ENCODE measurements at places on chromosomes 2 and 18. TPM values are rescaled to one million over a fixed set of nuclear protein-coding genes. Genes with fewer than 3 reads are reported as not detected.

Gene PID1
- 4.8 TPM for polyA plus RNA-seq

Gene NEU2
- polyA plus RNA-seq = not detected

Gene DNER
- 53.4 TPM for polyA plus RNA-seq

GRCh38 chr2:152607793-152608300, 109.4 kb downstream of the PRPF40A start:
- no peak for DNase-seq

Gene FBXO15
- 5.1 TPM for polyA plus RNA-seq

- peak; percentile 36 for DNase-seq
These were observed 56.7 kb upstream of the EPB41L3 start for GRCh38 chr18:5600378-5601071.

Gene SLC11A1
- polyA plus RNA-seq = 0.95 TPM

Gene RGPD8
- 5.4 TPM for polyA plus RNA-seq

GRCh38 chr2:37367310-37367709, 22.9 kb downstream of the QPCT start:
- DNase-seq = no peak

- DNase-seq = no peak
These were observed 56.8 kb upstream of the CCDC85A start for GRCh38 chr2:56127010-56127409.

Gene GPR35
- polyA plus RNA-seq = 3.3 TPM

Gene RESP18
- polyA plus RNA-seq = not detected

GRCh38 chr2:38141501-38141900, 65.5 kb upstream of the CYP1B1 start:
- no peak for DNase-seq

GRCh38 chr18:46751882-46752281, 5.0 kb downstream of the ST8SIA5 start:
- DNase-seq = no peak

Gene SCN9A
- 1.4 TPM for polyA plus RNA-seq

DNA sequence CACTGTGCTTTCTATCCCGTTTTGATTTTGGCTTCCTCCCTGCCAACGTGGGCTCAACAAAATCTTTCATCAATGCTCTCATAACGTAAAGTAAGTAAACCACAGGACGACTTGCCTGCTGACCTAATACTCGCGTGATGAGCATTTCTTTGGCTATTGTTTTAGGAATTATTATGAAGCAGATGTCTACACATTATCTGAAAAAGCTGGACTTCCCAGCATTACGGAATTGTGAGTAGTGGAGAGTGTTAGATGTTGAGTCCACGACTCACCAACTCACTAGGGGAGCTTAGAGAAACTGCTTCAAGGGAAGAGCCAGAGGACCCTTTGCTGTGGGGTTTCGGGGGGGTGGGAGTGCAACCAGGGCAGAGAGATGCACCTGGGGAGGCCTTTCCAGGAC, 21.9 kb downstream of the HJURP start:
- DNase-seq = no peak

DNA sequence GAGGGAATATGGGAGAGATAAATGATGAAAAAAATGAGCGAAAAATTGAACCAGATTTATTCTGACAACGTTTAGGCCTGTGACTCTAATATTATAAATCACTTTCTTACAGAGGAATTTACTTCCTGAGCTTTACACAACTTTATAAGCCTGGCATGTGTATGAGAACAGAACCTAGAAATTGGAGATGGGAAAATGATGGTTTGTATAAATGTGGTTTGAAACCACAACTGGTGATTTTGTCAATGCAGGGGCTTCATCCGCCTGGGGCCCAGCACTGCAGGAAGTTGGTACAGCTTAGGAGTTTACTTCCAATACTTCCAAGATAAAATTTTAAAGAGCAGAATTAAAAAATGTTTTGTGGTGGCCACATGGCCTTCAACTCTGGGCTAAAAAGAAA, 82.3 kb downstream of the VAPA start:
- no peak for DNase-seq

DNA sequence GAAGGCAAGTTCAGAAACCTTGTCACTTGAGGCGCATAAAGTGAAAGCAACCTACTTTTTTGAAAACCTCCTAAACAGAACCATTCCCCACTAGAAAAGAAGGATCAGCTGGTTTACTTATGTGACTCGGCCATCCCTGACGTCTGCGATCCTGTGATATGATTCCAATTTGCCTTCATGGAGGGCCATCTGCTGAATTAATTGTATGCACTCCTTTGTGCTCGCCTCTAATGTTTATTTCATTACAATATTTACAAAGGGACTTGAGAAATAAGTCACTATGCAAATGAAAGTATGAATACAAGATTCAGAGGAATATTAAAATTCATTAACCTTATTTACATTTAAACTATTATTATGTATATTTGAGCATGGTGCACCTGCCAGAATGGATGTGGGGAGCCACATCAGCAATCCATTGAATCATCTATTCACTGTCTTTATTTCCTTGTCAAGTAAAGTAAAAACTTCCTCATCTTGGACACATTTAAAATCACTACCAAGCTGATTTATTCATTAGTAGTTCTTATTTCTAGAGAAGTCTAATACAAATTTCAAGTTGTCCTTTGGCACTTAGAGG, 96.5 kb downstream of the RBM43 start:
- no peak for DNase-seq

DNA sequence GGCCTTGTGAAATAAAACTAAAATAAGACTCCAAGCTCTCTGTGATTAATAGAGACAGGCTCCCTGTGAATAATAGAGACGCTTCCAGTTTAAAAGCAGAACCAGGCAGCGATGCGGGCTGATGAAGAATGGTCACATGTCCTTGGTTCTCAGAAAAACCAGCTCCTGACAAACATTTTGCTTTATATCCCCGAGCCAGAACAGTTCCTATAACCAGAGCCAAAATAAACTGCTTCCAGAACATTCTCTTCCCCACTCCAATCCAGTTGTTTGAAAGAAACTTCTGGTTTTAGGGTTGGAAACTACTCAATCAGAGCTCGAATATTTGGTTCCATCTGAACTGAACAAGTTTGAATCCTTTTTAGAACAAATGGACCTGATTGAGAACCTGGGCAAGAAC, 213.7 kb downstream of the TSN start:
- DNase-seq = no peak

Gene C2orf92
- polyA plus RNA-seq = 6.7 TPM

Gene SLC19A3
- polyA plus RNA-seq = 7.8 TPM

GRCh38 chr2:24473626-24474025, 17.4 kb upstream of the NCOA1 start:
- DNase-seq = no peak

DNA sequence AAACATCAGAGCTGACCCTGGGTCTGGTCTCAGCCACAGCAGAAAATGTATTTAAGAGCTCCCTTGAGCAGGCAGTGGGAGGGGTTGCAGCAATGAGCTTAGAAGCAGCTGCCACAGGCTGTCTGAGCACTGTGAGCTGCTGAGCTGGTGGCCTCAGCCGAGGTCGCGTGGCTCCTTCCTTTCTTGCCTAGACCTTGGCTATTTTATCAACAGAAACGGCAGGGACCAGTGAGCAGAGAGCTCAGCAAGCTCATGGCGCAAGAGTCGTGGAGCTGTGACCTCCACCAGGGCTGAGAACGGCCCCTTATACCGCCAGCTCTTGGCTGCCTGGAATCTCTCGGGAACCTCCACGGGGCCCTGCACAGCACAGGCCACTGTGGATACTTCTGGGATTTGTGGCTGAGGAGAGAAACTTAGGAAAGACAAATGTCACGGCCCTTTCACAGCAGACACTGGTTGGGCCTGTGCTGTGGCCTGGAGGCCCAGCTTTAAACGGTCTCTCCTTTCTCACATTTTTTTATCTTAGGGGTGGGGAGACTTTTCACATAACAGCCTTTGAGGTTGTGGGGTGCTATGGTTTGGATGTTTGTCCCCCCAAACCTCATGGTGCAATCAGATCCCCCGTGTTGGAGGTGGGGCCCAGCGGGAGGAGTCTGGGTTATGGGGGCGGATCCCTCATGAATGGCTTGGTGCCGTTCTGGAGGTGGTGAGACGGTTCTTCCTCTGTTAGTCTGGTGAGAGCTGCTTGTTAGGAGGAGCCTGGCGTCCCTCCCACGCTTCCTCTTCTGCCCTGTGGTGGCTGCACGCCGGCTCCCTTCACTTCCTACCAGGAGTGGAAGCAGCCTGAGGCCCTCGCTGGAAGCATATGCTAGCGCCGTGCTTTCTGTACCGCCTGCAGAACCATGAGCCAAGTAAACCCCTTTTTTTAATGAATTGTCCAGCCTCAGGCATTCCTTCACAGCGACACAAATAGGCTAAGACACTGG, 1.7 kb downstream of the ALLC start:
- no peak for DNase-seq

DNA sequence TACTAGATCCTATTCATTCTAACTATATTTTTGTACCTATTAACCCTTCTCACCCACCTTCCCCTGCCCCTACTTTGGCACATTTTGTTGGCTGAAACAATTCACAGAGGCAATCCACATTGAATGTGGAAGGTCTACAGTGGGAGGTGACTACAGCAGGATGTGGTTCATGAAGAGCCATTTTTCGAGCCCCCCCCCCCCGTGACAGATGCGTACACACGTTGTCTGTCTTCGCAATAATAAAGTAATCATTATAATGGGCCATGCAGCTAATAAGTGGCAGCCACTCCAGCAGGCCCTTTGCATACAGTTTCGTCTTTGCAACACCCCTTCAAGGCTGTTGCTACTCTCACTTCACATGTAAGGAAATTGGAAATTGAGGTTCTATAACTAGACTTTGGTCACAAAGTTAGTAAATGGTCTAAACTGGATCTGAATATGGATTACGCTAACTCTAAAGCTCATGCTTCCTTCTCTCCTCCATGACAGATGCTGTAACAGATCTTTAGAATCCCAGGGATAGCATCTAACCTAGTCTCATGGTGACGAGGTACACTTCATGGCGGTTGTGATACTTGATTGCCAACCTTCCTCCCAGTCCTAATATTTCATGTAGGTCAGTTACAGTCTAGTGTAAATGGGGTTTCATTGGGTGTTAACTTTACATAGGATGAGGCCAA, 176.8 kb downstream of the MYCN start:
- DNase-seq = no peak

DNA sequence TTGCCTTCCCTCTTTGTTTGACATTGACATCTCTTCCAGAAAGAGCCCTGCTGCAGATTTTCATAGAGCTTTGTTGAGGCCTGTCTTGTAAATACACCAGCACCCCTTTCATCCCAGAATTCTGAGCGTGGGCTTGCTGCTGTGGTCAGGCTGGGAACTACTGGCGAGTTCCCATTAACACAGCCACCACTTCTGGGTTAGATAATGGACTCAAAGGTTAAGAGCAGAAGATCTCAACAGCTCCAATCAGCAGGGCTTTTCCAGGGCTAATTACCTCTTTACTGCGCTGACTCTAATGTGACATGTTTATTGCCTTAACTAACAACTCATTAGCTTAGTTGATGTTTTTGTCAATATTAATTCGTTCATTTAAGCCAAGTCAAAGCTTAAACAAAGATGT, 235.9 kb upstream of the BOD1L2 start:
- no peak for DNase-seq

Gene HOXD13
- polyA plus RNA-seq = 0.24 TPM

- DNase-seq = no peak
These were observed 1.2 kb upstream of the TRAPPC8 start for GRCh38 chr18:31943878-31944816.

Gene BZW1
- polyA plus RNA-seq = 283 TPM

GRCh38 chr2:178223806-178224205, 29.5 kb downstream of the OSBPL6 start:
- DNase-seq = no peak

DNA sequence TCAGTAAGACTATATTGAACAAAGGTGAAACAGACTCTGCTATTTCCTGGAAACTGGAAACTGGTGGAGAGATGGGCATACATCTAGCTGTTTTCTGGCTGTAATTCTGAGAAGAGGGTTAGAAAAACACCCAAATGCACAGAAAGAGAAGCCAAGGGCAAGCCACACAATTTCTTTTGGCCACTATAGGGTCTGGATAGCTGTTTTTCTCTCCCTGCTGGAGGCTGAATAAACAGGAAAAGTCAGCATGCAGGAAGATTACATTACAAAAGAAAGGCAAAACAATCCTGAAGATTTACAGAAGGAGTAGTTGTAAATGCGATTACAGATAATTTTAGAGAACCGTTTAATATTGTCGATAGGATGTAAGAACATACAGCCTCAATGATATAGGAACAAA, 186.2 kb upstream of the REG3G start:
- no peak for DNase-seq

Gene NLRC4
- 0.96 TPM for polyA plus RNA-seq

Gene TCF23
- 0.70 TPM for polyA plus RNA-seq

GRCh38 chr2:29001806-29002205, 20.7 kb downstream of the TOGARAM2 start:
- no peak for DNase-seq

DNA sequence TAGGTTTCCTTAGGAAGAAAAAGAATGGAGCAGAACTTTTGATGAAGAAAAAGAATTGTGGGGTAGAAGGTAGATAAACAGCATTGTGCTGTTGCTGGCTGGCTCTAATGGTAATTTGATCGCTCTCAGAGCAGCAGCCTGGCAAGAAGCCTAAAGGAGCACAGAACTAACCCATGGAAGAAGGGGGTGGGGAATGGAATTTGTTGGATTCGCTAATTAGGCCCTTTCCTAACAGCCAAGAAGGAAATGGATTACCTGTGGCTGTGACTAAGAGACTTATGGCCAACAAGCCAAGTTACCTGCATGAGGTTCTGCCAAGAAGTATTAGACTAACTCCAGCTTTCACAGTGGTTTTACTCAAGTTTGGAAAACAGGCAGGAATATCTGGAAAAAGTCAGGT, 210.6 kb downstream of the IKZF2 start:
- peak; percentile 36 for DNase-seq

Gene PRKAG3
- polyA plus RNA-seq = 0.17 TPM

GRCh38 chr18:58748899-58749595, 77.8 kb downstream of the MALT1 start:
- DNase-seq = no peak

Measured in left renal cortex interstitium (tissue), 4 donors.